ENCODE measurements at places on chromosomes 5 and 9.
A peak's percentile ranks its signal among the peaks of the same experiment; 100 is the strongest.

DNA sequence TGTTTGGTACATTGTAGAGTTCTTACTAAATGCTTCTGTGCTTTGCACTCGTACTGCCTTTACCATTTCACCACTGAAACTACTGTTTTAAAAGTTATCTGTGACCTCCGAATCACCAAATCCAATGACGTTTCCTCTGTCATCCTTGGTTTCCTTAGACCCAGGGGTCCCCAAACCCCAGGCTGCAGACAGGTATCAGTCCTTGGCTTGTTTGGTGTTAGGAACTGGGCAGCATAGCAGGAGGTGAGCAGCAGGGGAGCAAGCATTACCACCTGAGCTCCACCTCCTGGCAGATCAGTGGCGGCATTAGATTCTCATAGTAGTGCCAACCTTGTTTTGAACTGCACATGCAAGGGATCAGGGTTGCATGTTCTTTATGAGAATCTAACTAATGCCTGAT is 26.8 kb upstream of the APC start:
- no peak for DNase-seq

GRCh38 chr5:113354055-113354454 is 80.7 kb downstream of the TSSK1B start:
- DNase-seq = peak; percentile 35

DNA sequence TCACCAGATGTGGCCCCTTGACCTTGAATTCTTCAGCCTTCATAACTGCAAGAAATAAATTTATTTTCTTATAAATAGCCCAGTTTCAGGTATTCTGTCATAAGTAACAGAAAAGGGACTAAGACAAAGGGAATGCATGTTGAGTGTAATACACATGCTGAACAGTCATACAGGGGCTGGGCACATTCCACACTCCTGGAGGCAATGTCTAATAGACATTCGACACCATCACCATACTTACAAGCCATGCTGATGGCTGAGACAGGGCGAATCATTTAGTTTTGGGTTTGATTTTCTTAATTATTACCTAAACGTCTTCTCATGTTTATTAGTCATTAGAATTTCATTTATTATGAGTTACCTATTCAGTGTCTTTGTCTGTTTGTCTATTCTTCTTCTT is 68.5 kb downstream of the TENT4A start:
- DNase-seq = peak; percentile 40

GRCh38 chr9:120568816-120569215 is 11.2 kb downstream of the CDK5RAP2 start:
- no peak for DNase-seq

DNA sequence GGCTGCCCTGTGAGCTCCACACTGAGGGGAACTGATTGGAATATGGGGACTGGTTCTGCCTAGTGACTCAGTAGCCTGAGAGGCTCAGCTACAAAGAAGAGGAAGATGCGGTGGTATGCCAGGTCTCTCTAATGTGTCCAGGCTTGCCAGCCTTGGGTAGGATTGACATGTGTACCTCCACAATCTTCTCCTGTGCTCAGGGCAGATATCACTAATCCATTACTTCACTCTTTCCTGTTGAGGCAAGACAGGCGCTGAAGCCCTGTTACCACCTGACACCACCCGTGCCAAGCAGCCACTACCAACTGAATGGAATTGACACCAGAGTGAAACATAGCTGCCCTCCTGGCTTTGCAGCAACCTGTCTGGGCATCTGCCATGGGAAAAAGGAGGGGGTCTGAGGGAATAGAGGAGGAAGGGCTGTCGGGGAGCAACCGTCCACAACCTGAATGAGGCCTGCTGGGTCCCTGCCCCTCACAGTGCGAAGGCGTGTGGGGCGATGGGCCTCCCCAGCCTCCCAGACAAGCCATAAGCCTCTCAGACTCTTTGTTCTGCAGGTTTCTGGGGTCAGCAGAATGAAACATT is 114.7 kb upstream of the CXCL14 start:
- no peak for DNase-seq

DNA sequence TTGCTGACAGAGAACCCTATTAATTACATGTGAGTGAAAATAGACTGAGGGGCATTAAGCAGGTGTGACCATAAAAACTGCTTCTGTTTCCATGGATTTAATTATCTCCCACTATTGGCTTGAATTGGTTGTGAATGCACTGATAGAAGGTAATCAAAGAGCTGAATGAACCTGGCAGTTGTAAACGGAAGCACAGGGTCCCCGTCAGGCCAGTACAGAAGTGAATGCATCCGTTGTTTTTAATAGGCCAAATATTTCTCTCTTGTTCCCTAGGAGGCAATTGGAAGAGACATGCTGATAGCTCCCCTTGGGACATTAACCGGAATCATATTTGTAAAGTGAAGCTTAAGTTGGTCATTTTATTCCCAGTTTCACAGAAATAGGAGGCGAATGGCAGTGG is 147.0 kb downstream of the CAVIN4 start:
- no peak for DNase-seq

GRCh38 chr9:127020036-127020801 is 102.2 kb downstream of the ANGPTL2 start:
- DNase-seq = no peak

GRCh38 chr5:131377785-131378325 is 114.0 kb downstream of the CDC42SE2 start:
- peak; percentile 35 for DNase-seq

- DNase-seq = peak; percentile 38
Measured at GRCh38 chr5:172450861-172451695, 3.2 kb downstream of the SH3PXD2B start.

GRCh38 chr5:35622974-35623373 is 5.3 kb downstream of the SPEF2 start:
- no peak for DNase-seq

DNA sequence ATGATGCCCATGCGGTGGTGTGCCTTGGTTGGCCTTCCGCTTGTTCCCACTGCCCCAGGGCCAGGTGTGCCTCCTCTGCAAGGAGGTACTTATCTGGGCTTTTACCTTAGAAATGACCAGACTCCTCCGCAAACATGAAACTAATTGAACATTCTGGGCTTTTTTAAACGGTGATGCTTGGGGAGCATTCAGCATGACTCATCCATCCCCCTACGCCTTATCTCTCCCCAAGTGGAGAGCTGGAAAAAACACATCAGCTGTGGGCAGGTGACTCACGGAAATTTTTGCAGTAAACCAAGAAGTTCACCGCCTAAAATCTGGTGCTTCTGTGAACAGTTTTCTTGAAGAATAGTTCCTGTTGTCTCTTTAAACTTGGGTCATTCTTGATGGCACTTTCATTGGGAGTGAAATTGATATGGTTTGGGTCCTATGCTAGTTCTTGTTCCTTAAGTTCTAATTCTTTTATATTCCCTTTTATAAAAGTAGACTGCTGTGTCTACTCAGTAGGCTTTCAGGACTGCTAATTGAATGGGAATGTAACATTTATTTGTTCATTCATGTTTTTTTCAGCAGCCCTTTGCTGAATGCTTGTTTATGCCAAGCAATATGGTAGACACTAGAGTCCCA is 39.6 kb downstream of the SFXN1 start:
- DNase-seq = peak; percentile 98

DNA sequence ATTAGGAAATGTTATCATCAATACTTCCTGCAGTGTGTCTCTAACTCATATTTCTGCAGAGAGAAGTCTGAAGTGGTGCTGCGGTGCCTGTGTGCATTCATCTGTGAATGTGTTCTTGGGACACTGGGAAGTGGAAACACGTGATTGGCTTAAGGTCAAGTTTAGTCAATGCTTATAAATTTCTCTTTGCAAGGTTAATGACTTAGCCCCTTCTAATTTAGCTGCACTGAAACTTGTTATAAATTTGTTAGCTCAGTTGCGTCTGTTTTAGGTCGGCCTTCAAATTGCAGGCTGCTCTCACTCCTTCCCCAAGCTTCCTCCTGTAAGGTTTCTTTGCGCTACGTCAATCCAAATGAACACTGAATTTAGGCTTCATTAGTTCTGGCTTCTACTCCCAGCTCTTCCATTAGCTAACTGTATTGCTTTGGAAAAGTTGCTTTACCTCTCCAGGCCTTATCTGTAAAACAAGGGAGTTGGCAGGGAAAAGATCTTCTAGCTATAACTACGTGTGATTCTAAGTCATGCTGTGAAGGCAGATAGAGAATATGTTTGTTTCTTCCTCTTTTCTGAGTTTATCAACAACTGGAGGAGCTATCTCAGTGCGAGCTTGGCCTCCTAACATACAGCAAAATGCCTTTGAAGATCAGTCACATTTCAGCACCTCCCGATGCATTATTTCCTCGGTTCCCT is 341.8 kb downstream of the NFIB start:
- DNase-seq = no peak

DNA sequence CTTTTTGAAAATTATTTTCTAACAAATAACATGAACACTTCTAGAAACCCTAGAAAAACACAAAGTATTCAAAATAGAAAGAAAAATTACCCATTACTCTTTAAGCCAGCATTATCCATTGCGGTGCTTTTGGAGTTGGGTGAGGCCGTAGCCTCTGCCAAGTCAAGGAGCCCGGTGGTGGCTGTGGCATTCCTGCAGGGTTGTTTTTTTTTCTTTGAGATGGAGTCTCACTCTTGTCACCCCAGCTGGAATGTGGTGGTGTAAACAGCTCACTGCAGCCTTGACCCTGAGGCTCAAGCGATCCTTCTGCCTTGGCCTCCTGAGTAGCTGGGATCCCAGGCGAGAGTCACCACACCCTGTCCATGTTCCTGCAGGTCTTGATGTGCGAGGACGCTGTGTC is 8.2 kb upstream of the AHRR start:
- no peak for DNase-seq

DNA sequence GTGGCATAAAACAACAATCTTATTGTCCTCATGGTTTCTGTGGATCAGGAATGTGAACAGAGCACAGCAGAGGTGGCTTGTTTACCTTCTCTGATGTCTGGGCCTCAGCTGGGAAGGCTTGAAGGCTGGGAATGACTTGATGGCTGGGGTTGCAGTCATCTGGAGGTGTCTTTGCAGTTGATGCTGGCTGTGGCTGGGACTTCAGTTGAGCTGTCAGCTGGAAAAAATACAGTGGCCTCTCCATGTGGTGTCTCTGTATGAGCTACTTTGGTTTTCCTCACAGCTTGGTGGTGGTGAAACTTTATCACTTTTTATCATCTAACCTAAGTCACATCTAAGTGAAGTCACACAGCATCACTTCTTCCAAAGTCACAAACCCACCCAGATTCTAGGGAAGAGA is 24.7 kb upstream of the STX17 start:
- DNase-seq = no peak

DNA sequence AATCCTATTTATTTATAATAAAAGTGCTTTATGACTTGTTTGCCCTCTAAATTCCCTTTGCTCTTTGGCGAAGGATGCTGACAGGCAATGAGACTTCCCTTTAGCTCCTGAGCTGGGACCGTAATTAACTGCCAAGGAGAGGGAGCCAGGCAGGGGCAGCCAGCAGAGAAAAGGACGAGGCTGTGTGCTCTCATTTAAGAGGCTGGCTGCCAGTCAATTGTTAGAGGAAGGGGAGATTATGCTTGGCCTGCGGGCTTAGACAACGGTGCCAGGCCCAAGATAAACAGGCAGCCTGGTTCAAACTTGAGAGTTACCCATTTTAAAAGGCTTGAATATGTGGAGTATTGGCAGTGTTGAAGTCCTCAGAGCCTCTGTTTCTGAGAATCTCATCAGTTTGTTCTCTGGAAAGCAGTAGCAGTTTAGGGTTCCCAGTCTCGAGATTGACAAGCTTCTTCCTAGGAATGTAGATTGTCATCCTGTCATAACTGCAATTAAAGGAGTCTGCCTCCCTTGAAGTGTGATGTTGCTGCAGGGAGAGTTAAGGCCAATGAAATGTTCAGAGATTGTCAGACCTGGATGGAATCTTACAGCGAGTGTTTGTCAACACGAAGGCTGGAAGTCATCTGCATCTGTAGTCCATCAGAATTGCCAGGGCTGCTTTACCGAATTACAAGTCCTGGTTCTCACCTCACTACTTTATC is 113.2 kb downstream of the JAKMIP2 start:
- DNase-seq = no peak

DNA sequence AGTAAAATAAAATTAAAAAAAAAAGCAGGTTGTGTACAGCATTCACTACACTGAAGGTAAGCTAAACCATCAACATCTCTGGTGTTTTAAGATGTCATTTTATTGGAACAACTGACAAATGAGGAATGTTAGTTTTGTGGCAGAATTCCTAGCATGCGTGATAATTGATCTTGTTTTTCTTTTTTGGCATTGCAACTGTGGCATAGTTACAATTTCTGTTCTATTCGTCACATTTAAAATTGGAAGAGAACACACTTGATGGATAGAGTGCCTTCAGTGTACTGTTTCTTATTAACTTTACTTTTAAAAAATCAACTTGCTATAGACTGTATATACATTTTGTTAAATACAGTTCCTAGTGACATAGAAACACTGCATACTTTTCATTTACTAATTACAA is 43.6 kb upstream of the TNFSF15 start:
- peak; percentile 69 for DNase-seq

GRCh38 chr9:134889386-134890154 is 9.0 kb downstream of the FCN2 start:
- no peak for DNase-seq

DNA sequence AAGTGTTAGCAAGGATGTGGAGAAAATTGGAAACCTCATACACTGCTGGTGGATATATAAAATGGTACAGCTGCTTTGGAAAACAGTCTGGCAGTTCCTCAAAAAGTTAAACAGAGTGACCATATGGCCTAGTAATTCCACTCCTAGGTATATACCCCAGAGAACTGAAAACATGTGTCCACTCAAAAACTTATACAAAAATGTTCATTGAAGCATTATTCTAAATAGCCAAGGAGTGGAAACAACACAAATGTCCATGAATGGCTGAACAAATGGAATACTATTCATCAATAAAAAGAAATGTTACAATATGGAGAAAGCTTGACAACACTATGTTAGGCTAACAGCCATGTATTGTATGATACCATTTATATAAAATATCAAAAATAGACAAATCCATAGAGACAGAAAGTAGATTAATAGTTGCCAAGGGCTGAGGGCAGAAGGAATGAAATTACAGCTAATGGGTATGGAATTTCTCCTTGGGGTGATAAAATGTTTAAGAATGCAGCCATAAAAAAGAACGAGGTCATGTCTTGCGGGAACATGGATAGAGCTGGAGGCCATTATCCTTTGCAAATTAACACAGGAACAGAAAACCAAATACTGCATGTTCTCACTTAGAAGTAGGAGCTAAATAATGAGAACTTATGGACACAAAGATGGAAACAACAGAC is 33.6 kb upstream of the FBP1 start:
- peak; percentile 91 for DNase-seq

DNA sequence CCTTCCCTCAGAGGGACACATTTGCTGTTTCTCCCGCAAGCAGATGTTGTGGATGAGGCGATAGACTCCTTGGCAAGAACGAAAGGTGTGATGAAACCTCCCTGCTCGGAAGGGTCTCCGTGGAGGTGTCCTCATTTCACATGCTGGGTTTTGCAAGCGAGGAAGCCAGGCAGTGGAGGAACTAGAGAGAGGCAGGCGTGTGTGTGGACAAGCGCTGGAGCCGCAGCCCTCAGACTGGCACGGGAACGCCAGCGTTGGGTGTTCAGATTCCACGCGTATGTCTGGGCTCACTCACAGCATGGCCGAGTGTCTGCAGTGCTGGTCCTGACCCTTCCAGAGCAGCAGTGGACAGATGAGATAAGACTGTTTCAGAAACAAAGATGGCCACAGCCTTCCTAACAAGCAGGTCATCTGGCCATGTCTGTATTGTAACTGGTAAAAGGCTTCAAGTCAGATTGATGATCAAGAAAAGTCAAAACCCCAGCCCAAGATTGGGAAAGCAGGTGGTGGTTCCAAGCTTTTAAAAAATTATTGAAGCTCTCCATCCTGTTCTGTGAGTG is 35.0 kb upstream of the NCS1 start:
- DNase-seq = no peak

All from M059J (cell line).